Fibroblast of skin of right biceps (primary cell): ENCODE measurements at places on chromosomes 2 and 18.

DNA sequence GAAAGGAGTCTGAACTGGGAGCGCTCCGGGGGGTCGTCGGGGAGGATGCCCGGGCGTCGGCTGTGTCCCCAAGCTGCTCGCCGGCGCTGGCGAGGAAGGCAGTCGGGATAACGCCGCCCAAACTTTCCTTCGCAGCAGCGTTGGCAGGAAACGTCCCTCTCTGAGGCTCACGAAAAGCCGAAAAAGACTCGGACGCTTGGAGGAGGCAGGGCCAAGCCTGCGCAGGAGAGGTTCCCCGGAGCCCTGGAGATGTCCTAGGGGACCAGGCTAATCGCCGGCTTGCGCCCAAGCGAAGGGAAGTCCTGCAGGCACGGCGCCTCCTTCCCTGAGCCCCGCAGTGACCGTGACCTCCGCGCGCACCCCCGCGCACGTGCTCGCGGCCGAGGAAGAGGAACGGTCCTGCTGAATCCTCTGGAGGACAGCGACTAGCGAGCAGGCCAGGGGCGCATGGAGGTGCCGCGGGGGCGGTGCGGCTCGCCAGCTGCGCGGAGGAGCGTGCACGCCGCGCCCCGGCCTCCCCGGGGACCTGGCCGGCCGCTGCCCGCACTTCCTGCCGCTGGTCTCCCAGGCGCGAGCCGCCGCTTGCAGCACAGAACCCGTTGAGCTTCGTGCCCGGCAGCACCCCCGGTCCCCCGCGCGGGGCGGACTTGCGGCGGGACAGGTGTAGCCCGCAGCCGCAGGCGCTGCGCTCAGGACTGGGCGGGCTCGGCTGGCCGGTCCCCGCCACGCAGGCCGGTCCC is at the start of gene SH3RF3:
Gene SH3RF3 (plus strand): TSS at position 590 of the 740 bp plus-strand sequence.
- DNase-seq, result peak; percentile 46

GRCh38 chr18:70464343-70465114 is 175.7 kb downstream of the SOCS6 start:
- DNase-seq, result peak; percentile 65

DNA sequence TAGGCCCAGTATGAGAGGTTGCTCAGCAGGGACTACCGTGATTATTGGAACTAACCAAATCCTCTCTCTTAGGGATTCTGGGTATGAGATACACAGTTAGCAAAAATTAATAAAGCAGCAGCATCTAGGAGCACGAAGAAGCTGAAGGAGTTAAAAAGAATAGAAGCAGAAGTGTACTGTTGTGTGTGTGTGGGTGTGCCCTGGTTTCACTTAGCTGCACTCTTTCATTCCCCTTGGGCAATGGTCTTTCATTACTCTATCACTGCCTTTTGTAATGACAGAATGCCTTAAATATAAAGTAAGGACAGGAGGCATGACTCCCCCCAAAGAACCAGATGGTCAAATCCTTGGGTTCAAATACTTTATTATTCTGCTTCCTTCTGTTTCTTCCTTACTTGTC is 115.9 kb upstream of the CD302 start:
- DNase-seq, result no peak

- DNase-seq, result no peak
These were observed 60.7 kb downstream of the SDC1 start for GRCh38 chr2:20164061-20164733.

GRCh38 chr2:135252805-135253458 is 200.8 kb downstream of the RAB3GAP1 start:
- no peak for DNase-seq

DNA sequence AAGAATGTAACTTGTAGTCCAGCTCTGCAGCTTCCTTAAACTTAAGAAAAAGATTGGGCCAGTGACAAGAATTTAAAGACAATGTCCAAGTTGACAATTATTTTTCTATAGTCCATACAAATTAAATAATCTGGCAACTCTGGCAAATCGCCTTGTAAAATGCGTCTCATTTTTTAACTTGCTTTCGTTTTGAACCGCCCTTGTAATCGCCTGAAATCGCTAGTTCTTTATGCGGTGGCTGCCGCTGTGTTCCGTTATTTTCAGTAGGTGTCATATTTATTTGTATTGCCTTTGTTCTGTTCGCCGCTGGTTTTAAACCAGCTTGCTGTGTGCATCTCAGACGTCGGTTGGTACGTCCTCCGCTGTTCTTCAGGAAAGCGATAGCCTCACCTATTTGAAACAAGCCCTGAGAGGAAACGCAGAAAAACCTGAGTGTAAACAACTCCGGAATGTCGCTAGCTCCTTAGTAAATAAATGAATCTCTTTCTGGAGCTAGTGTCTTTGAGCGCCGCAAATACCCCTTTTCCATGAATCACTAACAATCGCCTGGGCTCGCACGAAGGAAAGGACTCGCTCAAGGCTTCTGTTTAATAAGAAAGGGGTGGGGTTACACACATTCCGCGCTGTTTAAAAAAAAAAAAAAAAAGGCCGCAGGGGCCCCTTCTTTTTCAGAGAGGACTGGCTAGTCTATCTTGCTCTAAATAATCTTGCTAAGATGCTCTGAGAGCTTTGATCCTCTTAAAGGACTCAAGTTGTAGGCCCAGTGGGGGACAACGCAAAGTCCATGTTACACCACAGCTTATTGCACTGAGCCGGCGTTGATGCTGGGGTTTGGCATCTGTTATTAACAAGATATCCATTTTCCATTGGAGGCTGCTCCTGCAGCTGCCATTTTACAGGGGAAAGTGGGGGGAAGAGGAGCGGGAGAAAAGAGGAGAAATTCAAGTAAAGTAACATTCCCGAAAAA is 3.0 kb downstream of the HOXD8 start:
- peak; percentile 91 for DNase-seq

DNA sequence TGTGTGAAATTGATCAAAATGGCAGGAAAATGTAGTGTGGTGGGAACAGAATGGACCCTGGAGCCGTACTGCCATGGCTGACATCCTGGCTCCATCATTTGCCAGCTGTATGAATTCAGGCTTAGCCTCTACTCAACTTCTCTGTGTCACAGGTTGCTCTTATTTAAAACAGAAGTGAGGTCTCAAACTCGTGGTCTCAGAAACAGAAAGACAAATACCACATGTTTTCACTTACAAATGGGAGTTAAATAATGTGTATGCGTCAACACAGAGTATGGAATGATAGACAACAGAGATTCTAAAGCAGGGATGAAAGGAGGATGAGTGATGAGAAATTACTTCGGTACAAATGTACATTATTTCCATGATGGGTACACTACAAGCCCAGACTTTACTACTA is 227.4 kb downstream of the DCC start:
- DNase-seq, result peak; percentile 58

DNA sequence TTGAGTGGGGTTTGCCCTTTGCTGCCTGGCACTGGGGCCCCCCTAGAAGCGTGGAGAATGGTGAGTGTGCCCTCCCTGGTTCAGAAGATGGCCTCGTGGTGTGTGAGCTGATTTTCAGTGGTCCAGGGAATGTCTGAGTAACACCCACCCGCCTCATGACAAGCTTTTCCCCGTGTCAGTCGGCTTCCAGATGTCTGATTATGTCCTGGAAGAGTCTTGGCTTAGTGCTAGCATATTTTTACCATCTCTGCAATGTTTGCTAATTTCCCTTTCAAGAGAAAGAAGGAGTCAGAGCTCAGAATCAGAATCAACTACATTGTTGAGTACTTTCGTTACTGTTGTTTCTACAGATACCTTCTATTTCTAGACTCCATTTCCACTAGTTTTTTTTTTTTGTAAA is 214.7 kb downstream of the SEPTIN10 start:
- peak; percentile 46 for DNase-seq

- no peak for DNase-seq
These were observed 147.8 kb upstream of the MMADHC start for GRCh38 chr2:149735237-149735958.

DNA sequence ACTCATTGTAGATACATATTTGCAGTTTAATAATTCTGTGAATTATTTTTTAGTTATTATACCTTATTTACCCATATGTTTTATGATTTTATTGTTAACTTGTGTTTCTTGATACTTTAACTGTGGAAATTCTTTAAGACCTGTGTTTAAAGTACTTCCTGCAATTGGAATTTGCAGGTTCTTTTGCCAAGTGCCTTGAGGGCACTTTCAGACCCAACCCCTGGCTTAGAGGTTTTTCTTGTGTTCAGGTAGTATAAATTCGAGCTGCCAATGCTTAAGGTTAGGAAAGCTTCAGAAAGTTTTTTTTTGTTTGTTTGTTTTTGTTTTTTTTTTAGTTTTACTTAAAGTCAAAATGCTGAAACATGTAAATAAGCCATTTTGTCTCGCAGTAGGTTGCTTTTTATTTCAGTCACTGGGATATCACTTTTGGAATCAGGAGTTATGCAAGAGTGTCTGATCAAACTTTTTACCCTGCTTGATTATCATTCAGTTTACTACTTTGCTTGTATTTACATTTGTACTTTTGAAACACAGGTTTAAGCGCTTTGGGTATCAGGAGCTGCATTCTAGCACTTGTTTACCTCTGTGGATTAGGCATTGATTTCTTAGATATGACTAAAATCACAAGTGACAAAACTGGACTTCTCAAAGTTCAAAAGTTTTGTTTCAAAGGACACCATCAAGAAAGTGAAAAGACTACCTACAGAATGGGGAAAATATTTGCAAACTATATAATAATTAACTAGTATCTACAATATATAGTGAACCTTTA is 31.8 kb downstream of the TDRD15 start:
- no peak for DNase-seq

DNA sequence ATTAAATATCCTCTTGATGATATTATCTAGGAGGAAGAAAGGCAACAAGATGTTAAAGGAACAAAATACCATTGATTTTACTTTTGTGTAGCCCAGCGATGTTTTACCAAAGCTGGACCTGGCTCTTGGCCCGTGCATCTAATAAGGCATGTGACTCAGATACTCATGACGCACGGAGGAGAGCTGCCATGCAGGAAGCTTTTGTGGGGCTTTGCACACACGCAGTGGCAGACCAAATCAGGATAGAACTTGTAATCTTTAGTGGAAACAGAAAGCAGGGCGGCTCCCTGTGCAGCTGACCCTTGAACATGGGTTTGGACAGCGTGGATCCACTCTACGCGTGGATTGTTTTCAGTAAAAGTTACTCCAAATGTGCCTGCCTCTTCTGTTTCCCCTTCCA is 190.0 kb downstream of the NAPG start:
- peak; percentile 61 for DNase-seq

DNA sequence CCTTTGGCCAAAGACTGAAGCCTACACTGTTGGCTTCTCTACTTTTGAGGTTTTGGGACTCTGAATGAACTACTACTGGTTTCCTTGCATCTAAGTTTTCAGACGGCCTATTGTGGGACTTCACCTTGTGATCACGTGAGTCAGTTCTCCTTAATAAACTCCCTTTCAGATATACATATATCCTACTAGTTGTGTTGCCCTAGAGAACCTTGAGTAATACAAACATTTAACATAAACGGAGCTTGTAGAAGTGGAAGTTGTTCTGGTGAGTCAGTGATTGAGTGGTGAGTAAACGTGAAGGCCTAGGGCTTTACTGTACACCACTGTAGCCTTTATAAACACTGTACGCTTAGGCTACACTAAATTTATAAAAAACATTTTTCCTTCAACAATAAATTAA is 107.2 kb upstream of the CDH2 start:
- DNase-seq, result peak; percentile 37

DNA sequence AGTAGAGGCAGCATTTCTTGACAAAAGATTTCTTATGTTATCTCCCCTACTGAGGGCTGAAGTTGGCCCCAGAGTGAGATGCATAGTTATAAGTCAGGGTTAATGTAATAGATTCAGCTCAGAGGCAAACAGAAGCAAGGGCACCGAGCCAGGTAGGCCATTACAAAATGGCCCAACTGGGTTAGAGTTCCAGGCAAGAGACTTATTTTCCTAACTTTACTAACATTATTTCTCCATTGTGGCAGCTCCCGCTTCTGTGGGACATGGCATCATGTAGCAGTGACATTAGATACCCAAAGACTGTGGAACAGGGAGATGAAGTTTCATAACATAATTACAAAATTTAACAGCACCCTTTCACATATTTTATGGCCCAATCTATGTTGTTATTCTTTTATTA is 27.1 kb downstream of the TSPYL6 start:
- DNase-seq, result no peak

- no peak for DNase-seq
These were observed 85.3 kb downstream of the SDC1 start for GRCh38 chr2:20139407-20140172.

GRCh38 chr2:42947809-42948600 is 155.6 kb upstream of the HAAO start:
- DNase-seq, result no peak

- no peak for DNase-seq
These were observed 15.9 kb downstream of the FAM171B start for GRCh38 chr2:186709529-186710450.

- no peak for DNase-seq
These were observed 21.5 kb upstream of the ALKAL2 start for GRCh38 chr2:309148-309953.

GRCh38 chr2:183383854-183384253 is 259.6 kb downstream of the NUP35 start:
- DNase-seq, result no peak

DNA sequence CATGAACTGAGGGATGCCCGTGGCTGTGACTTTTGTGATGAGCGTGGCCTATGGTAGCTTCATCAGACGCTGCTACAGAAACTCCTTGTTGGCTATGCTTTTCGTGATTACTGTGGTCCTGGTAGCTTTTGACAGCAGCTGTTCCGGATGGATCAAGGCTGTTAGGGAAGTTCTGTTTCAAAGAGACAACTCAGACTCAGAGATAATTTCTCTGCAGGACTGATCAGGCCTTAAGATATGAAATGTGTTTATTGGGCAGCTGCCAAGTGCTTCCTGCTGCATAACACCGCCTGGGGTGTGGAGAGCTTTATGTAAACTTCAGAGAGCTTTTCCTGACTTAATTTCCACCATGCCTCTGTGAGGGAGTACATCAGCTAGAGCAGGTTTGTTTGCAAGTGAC is 243.8 kb downstream of the TSN start:
- peak; percentile 55 for DNase-seq

GRCh38 chr18:31440787-31441186 is 6.8 kb upstream of the DSG3 start:
- DNase-seq, result no peak

- peak; percentile 83 for DNase-seq
These were observed 123.5 kb upstream of the PELI1 start for GRCh38 chr2:64267699-64268098.

GRCh38 chr2:162258686-162259085 is 15.4 kb upstream of the FAP start:
- peak; percentile 71 for DNase-seq

DNA sequence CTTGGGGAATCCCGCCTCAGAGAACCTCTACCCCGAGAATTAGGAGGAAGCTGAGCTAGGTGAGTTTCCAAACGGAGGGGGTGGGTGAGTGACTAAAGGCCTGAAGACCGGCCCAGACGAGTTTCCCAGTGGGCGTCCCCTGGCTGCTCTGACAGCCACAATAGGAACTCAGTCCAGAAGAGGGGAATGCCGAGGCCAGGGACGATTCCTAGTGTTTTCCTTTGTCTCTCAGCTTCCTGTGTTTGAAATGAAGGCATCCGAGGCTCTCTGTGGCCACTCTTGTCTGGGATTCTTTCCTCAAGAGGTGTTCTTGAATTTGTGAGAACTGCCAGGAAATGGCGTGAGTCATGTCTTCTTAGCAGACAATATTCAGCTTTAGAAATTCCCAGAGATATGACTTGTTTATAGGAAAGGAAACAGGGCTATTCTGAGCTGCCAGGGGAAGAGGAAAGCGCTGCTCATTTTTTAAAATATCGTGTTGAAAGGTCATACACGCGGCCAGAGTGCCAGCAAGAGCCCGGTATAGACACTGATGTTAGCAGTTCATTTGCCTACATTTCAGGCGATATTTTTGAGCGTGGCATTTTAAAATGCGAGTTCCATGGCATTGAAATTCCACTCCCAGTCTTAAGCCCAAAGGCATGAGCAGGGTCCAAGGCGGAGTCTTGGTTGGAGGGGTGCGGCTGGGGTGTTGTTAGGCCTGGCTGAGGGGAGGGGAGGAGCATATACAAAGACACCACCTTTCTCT is 169.1 kb upstream of the KLF7 start:
- DNase-seq, result peak; percentile 100
